Central memory CD4-positive, alpha-beta T cell (primary cell): ENCODE measurements at places on chromosomes 16 and 17.

GRCh38 chr16:24046442-24046841 is 209.7 kb upstream of the CACNG3 start:
- no peak for DNase-seq

DNA sequence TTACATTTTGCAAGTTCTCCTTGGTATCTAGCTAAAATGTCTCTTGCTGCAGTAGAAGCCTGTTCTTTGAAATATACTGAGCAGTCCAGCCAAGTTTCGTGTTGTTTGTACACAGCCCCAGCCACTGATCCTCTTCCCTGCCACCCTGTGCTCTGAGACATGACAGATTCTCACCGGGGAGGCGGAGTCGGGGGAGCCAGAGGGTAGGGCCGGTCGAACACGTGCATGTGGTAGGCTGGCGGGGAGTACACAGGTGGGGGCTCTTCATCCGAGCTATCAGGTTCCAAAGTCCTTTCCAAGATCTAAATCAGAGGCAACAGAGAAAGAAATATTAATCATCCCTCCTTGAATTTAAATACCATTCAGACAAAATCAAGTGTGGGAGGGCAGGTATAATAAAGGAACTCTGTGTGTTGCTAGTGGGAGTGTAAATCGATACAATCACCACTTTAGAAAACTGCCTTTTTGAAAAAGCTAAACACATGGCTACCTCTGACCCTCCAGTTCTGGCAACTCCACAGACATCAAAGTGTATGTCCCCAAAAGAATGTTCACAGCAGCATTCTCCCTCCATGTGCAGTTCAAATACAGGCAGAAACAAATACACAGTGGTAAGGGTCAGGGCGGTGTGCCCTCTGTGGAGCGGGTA is 29.7 kb upstream of the MRPS23 start:
- DNase-seq: no peak

DNA sequence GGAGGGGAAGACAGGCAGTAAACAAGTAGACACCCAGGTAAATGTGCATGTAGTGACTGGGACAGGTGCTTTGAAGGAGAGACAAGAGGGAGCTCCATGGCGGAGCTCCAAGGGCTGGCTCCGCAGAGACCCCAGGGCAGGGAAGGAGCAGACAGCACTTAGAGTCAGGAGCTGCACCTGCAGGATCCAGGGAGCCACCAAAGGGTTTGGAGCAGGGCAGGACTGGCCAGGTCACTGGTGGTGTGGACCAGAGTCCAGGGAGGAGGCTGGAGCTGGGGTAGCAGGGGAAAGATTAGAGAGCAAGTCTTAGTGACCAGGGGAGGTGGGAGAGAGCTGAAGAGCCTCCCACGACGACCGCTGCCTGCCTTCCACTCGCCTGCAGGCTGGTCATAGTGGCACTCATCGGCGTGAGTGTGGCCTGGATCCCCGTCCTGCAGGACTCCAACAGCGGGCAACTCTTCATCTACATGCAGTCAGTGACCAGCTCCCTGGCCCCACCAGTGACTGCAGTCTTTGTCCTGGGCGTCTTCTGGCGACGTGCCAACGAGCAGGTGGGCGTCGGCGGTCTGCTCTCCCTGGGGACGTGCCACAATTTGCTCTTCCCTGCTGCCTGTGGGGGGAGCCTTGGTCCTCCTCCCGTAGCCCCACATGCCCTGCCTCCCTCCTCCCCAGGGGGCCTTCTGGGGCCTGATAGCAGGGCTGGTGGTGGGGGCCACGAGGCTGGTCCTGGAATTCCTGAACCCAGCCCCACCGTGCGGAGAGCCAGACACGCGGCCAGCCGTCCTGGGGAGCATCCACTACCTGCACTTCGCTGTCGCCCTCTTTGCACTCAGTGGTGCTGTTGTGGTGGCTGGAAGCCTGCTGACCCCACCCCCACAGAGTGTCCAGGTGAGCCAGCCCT is 14.7 kb upstream of the FAM83G start:
- DNase-seq: no peak

DNA sequence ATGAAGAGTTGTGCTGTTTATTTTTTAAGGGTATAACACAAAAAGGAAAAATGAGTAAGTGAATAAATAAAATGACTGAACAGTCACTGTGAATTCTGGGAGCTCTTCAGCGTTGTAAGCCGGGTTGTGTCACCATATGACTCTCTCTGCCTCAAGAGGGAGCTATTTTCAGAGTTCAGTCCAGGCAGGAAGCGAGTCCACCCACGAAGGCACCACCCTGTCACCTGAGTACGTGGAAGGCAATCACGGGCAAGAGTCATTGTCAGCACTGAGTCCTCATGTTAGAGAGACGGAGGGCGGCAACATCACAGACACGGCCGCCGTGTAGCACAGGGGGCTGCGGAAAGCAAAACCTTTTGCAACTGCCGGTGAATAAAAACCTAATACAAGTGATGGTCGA is 227.6 kb downstream of the UTP18 start:
- no peak for DNase-seq

DNA sequence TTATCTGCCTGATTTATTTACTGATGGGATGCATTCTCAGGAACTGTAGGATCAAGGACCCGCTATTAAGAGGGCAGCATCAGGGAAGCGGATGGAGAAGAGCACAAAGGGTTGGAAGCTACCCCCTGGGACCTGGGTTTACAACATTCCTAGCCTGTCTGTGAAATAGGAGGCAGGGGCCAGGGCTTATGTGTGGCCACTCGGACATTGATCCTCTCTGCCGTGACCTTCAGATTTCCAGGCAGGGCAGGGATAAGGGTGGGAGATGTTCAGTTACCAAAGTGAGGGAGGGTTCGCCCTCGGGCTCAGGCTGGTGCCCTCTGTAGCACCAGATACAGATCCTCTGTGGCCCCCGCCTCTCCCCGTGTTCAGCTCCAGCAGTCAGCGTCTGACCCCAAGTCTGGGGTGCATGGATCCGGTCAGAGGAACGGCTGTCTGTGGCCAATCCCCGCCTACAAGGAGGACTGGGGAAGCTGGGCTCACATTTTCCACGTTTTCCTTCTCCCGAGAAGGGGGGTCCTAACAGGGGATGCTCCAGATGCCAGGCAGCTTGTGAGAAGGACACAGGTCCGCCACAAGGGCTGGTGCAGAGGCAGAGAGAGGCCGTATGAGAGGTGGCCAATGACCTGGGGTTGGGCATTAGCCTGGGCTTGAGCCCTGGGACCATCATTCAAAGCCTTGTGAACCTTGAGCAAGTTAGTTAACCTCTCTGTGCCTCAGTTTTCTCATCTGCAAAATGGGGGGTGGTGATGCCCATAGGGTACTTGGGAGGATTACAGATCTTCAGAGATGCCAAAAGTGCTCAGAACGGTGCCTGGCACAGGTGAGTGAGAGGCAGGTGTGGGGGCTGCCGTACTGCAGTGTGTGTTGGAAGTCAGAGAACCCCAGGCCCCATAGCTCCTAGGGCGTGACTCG is 48.3 kb downstream of the ATP2C2 start:
- no peak for DNase-seq

- DNase-seq: peak; percentile 74
These were observed 89.0 kb upstream of the DNAH17 start for GRCh38 chr17:78665952-78666920.

GRCh38 chr16:49811644-49812334 is 44.1 kb downstream of the ZNF423 start:
- DNase-seq: no peak

GRCh38 chr17:43800736-43801135 is 20.5 kb downstream of the CFAP97D1 start:
- no peak for DNase-seq

GRCh38 chr17:14038206-14038605 is 31.1 kb upstream of the COX10 start:
- DNase-seq: no peak

DNA sequence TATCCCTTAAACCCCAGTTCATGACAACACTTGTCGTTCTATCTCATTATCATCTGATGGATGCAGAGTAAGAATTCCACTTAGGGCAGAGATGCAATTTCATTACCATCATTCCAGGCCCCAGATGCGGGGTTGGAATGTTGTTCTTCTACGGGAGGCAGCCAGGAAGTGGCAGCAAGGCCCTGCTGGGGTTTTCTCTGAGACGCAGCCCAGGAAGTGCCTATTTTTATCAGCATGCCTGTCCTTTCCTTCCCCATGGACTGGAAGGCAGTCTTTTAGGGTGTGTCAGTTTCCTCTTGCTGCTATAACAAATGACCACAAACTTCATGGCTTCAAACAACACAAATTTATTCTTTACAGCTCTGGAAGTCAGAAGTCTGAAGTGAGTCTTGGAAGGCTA is 246.6 kb upstream of the DYNLRB2 start:
- DNase-seq: no peak

DNA sequence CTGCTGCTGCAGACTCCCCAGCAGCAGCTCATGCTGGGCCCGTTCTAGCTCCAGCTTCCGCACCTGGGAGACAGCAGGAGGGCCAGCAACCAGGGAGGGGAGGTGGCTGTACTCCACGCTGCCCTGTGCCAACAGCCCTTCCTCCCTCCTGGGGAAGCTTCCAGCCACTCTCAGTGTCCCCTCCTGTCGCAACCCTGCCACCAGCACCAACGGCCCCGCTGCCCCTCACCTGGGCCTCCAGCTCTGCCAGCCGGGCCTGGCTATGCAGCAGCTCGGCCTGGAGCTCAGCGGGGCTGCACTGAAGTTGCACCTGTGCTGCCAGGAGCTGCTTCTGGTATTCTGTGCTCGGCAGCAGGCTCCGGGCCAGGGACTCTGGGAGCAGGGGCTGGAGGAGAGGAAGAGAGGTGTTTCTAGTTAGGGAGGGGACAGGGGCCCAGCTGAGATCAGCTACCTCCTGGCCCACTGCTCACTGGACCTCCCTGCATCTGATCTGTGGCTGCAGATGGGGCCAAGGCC is 15.4 kb upstream of the MRPL38 start:
- DNase-seq: no peak

- no peak for DNase-seq
These were observed 30.3 kb downstream of the ALDH3A2 start for GRCh38 chr17:19678581-19679453.

DNA sequence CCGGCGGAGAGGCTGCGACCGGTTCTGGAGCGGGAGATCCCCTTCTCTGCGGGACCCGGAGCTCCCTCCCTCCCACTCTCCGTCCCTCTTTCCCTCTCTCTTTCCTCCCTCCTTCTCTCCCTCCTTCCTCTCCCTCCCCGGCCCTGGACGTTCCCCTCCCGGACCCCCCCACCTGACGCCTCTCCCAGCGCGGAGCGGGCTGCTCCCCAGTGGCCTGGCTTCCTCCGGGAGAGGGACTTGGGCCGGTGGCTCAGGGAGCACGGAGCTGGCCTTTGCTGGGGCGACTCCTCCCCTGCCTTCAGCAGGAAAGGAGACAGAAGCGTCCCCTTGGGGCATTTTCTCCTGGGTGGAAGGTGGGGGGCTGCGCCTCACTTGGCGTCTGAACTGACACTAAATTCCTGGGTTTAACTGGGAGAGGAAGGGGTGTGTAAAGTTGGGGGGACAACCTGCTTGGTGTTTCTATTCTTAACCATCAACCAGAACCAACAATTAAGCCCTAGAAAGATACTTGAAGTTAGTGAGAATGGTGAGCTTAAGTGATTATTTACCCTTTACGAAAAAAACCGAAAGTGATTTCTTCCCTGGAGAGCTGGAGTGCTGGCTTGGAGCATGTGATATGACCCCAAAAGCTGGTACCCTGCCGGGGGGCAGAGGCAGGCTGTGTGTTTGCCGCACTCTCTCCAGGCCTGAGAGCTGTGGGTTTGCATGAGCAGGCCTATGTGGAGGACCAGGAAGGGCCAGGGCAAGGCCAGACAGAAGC is 775 bp downstream of the SPIRE2 start:
- DNase-seq: no peak

DNA sequence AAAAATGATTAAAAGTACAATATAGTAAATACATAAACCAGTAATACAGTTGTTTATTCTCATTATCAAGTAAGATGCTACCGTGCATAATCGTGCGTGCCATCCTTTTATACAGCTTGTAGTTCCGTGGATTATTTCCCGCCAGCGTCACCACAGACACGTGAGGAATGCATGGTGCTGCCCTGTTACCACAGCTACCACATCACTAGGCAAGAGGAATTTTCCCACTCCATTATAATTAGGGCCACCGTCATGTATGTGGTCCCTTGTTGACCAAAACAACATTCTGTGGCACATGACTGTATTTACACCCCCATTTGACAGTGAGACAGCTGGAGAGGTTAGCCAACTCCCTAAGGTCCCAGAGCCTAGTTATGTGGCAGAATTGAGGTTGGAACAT is 30.5 kb upstream of the LGALS9 start:
- no peak for DNase-seq

- DNase-seq: no peak
These were observed 186.6 kb upstream of the SALL1 start for GRCh38 chr16:51337662-51338061.

DNA sequence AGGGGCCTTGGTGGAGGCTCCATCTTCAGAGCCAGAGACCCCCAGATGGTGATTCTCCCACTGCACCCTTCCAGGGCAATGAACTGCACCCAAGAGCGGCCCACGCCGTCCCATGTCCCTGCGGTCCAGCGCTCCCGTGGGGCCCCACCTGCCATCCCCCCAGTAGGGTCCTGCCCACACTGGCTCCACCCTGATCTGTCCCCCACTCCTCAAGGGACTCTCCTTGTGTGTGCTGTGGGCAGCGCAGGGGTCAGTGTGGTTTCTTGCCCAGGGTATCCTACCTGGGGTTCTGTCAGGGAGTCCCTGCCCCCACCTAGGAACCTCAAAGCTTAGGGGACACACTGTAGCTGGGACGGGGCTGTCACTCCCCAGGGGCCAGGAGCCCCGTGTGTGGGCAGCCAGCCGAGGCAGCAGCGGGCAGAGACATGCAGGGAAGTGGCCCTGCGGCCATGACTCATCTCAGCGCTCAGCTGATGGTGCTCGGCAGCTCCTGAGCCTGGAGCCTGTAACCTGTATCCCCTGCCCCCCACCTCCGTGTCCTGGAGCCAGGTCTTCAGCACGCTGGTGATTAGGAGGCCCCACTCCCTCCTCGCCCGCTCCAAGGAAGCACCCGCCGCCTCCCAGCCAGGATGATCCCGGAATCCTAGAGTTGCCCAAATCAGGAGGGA is 35.7 kb upstream of the SSTR5 start:
- DNase-seq: no peak

DNA sequence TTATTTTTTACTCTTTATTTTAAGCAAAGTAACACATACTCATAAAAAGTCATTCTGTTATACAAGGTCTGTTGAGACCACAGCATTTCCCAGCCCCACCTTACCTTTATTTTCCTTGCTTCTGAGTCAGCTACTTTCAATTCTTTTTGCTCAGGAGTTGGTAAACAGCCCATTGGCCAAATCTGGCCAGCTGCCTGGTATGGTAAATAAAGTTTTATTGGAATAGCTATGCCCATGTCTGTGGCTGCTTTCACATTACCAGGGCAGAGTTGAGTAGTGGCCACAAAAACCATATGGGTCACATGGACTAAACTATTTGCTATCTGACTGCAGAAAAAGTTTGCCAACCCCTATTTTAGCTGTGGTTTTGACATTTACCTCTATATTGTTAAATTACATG is 3.4 kb upstream of the NSRP1 start:
- DNase-seq: no peak

DNA sequence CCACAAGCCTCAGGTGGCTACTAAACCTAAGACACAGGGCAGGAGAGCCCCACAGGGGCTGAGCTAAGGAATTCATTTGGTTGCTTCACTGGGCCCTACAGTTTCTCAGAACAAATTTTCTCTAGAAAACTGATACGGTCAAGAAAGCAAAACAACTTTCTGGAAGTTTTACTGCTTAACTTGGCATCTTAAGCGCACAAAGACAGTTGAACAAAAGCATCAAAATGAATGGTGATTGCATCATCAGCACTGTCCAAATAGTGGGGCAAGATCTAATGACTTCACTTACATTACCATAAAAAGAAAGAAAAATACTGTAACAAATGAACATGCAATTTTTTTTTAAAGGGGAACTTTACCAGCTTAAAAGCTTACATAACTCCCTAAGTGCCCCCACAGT is 47.6 kb downstream of the XPO6 start:
- DNase-seq: no peak

- peak; percentile 70 for DNase-seq
These were observed 8.3 kb downstream of the MRPL28 start for GRCh38 chr16:361872-362701.
